ENCODE measurements at places on chromosomes 3 and 15.

- no peak for DNase-seq
These were observed 20.8 kb downstream of the CIAO2A start for GRCh38 chr15:64072812-64073211.

GRCh38 chr3:23800731-23801130 lies 5.0 kb upstream of the UBE2E1 start:
- DNase-seq, result no peak

DNA sequence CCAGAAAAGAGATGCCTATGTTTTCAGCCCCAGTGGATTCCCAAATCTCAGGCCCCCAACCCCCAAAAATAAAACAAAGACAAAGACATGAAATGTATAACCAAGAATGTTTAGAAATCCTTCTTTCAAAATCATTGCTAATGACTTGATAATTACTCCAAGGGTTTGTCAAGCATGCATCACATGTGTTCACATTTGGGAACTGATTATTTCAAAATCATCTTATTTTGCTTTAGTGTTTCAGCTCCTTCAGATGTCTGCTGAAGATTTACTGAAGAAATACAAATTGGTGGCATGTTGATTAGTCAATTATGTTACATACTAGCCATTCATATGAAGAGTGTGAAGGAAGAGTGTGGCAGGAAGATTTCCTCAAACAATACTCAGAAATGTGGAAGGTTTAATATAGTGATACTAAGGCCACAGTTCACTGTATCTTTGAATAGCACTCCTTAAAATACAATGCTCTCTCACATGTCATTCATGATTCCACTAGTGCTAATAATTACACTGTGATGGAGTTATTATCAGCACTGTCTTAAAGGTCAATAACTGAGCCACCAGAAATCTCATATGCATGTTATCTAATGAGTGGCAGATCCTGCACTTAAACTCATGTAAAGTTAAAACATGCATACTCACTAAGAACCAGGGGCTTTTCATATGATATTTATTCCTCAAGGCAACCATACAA lies 134.5 kb upstream of the TGFBR2 start:
- DNase-seq, result no peak

GRCh38 chr3:64438066-64438465 lies 212.8 kb upstream of the PRICKLE2 start:
- DNase-seq, result no peak

GRCh38 chr3:165883863-165884478 lies 46.7 kb upstream of the BCHE start:
- DNase-seq, result no peak

DNA sequence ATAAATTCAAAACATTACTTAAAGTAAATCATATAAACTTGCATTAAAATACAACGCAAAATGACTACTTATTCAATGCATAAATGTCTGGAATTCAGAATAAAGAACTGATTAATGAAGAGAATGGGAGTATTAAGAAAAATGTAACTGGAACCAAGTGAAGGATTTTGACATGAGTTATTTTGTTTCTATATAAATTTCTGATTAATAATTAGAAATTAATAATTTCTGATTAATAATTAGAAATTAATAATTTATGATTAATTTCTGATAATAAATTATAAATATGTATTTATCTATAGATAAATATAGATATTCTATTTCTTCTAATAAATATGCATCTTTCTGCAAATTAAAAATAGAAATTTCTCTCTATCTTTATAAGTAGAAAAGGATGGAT lies 160.0 kb upstream of the STRIT1 start:
- no peak for DNase-seq

- DNase-seq, result no peak
These were observed 494 bp upstream of the NISCH start for GRCh38 chr3:52454938-52455282.

- DNase-seq, result no peak
These were observed 113.9 kb downstream of the OXNAD1 start for GRCh38 chr3:16378920-16379319.

DNA sequence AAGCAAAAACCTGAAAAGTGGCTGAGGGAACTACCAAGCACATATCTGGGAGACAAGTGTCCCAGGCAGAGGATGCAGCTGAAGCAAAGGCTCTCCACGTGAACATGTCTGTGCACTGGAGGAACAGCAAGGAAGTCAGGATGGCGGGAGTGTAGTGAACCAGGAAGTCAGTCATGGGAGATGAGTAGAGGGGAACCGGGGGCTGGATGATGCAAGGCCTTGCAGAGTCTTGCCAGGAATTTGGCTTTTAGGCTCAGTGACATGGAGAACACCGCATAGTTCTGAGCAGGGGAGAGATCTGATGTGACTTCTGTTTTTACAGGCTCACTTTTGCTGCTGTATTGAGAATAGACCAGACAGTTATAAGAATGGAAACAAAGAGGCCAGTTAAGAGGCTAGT lies 19.0 kb downstream of the C2CD4A start:
- no peak for DNase-seq

- peak; percentile 74 for DNase-seq
These were observed 810.3 kb downstream of the ROBO1 start for GRCh38 chr3:78957456-78957855.

- DNase-seq, result no peak
These were observed 91.9 kb downstream of the THSD4 start for GRCh38 chr15:71207141-71207540.

DNA sequence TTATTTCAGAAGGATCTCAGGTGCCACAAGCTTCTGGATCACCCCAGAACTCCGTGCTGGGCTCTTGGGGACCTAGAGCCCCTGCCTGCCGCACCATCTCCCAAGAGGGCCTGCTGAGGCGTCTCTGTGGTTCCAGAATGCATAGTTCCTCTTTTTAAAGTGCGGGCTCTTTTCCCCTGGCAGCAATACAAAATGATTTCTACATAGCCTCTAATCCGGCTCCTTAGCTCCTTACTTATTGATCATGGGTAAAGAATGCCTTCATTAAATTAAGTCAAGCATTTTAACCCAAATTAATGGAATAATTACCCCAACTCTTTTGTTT lies 121.9 kb downstream of the ATP10A start:
- DNase-seq, result no peak

DNA sequence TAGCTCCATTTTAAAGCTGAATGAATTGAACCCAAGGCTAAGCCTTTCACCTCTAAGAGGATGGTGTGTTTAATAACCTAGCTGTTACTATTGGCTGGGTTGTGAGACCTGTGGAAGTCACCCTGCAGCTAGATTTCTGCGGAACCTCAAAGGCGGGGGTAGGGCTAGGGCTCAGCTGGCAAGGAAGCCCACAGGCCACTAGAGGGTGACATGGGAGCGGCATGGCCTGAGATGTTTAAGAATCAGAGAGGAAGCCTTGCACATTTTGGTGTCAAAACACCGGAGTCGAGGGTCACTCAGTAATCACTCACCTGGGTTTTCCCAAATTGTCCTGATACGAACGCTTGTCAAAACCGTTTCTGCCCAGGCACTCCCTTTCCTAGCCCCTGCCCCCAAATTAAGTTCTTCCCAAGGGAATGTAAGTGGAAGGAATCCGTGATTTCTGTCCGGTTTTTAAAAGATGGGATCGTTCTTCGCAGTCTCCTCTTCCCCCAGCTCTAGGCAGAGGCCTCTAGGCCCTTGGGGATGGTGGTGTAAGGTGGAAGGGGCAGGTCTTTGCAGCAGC lies 3.8 kb upstream of the ACAD9 start:
- peak; percentile 78 for DNase-seq

DNA sequence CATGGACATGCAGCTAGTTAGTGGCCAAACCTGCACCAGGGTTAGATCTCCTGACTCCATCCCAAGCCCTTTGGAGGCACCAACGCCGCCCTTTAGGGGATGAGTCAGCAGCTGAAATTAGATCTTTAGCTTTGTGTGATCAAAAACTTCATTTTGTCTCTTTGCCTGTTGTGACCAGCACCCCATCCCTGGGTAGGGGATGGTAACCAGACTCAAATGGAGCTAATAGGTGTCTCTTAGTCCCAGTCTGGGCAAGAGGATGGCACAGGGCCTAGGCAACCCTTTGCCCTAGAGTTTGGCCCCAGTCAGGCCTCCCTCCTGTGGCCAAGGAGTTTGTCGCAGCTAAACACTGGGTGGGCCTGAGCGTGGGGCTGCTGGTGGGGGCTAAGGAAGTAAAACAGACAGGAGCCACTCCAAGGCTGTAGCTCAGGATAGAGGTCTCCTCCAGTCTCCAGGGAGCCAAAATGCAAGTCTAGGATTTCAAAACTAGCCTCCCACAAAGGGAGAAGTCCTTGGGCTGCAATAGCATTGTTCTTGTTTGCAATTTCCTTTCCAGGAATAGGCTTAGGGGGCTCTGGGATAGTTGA lies 105.1 kb downstream of the CPN2 start:
- DNase-seq, result no peak

GRCh38 chr3:132209855-132210254 lies 107.4 kb upstream of the ACP3 start:
- DNase-seq, result no peak

GRCh38 chr3:23159929-23160328 lies 43.2 kb upstream of the UBE2E2 start:
- no peak for DNase-seq

GRCh38 chr15:69656271-69657030 lies 203.8 kb downstream of the RPLP1 start:
- no peak for DNase-seq

DNA sequence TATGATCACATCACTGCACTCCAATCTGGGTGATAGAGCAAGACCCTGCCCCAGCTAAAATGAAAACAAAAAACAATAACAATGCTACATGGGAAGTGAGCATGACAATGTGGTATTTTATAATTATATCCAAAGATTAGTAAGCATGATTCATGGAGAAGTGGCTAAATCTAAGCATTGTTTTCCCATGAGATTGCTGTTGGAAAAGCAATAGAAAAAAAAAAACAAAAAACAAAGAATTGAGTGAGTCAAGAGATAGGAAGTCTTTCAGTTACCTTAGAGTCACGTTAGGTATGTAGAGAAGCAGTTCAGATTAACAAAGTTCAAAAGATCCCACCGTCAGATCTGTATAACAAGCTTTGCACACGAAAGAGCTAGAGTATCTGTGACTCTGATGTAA lies 210.3 kb upstream of the CNTN6 start:
- no peak for DNase-seq

GRCh38 chr15:51366920-51367319 lies 25.5 kb downstream of the GLDN start:
- DNase-seq, result no peak

- no peak for DNase-seq
These were observed 8.3 kb upstream of the DNAJA4 start for GRCh38 chr15:78256044-78256437.

DNA sequence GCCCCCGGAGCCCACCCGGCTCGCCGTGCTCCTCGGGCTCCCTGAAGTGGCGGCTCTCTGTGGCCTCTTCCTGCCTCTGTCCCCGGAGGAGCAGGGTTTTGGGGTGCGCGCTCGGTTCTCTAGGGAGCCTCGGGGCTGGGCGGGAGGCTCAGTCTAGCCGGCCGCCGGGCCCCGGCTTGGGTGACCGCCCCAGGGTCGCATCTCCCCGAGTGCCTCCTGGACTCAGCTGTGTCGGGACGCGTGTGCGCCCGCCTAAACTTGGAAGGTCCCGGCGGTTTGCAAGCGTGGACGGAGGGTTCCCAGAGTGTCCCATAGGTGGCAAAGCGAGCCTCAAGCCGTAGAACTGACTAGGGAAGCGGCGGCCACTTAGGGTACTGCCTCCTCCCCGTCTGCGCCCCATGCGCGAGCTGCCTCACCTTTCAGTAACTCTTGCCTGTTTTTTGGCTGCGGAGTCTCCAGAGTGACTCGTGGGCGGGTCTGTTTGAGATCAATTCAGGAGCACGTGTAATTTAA lies 601 bp downstream of the ACTL6A start:
- peak; percentile 87 for DNase-seq

- no peak for DNase-seq
These were observed 285.0 kb upstream of the ADAMTS9 start for GRCh38 chr3:64972793-64973192.

GRCh38 chr15:66071921-66072295 lies 181.6 kb downstream of the MEGF11 start:
- DNase-seq, result no peak

DNA sequence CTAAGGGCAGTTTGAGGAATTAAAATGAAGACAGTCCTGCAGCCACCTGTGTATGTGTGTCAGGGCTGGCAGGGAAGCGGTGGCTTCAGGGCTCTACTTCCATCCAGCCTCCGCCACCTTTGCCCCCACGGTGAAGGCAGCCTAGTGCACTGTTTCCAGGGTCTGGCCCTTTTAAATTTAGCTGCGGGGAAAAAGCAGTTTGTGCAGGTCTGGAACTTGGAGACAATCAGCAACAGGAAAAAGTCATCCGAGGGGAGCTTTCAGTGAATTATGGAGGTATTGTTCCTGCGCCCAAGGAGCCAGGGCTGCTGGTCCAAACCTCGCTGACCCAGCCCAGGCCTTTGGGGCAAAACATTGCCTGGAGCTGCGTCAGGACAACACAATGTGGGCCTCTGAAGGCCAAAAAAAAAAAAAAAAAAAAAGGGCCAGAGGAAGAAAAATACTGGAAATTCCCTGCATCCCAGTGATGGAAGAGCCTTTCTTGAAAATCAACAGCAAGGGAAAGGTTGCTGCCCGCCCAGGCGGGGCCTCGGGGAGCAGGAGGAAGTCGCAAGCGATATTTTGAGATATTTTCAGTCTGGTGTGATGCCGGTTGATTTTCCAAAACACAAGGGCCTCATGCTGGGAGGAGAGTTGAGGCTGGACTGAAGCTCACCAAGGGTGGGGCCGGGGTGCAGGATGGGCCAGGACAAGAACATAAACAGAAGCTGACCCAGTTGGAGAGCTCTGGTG lies 25.5 kb upstream of the FGD5 start:
- DNase-seq, result no peak

GRCh38 chr3:14278799-14279625 lies 100.4 kb downstream of the LSM3 start:
- no peak for DNase-seq

DNA sequence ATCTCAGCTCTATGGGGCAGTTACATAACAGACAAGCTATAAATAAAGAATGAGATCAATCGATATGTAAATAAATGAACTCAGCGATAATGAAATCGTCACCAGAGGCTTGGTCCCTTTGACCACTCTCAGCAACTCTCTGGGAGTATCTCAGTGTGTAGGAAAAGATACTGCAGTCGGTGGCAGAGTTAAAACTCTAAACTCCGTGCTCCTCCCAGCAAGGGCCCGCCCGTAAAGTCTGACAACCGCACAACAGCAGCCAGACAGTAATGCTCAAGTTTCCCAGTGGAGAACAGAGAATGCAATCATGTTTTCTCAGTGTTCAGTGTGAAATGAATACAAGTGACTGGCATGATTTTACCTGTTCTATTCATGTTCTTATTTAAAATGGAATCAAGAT lies 28.3 kb upstream of the IGF1R start:
- DNase-seq, result no peak

DNA sequence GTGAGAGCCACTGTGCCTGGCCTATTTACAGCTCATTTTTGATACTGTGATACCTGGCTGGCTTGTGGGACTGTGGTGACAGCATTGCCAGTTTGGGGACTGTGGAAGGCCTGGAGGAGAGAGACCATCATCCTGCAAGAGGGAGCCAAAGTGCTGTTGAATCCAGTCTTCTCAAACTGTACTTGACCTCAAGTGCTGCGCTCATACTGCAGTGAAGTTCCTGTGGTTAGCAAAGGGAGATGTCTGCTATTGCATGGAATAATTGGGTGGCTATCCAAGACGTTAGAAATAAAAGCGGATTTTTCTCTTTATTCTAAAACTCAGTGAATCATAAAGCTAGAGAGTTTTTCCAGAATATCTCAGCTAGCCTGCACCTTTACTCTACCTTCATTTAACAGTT lies 83.4 kb downstream of the CCK start:
- DNase-seq, result no peak

Data from neural progenitor cell (in vitro differentiated cells).